ENCODE measurements at places on chromosomes 11 and 22.

DNA sequence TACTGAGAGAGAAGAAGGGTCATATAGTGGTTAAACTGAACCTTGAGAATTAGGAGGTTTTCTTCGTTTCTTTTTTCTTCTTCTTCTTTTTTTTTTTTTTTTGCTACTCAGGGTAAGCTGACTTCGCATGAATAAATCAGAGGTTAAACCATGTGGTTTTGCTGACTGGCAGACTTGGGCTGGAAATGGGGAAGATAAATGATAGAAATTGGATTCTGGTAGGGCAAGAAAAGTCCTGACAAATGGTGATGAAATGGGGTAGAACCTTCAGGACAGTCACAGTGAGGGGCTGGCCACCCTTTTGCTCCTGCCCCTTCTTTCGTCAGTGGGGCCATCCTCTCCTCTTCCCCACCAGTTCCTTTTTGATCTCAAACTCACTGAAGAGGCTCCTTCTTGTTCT lies 1.6 kb upstream of the SWAP70 start:
- DNase-seq: no peak

- DNase-seq: no peak
Measured at GRCh38 chr11:11415901-11416300, 62.9 kb upstream of the CSNK2A3 start.

DNA sequence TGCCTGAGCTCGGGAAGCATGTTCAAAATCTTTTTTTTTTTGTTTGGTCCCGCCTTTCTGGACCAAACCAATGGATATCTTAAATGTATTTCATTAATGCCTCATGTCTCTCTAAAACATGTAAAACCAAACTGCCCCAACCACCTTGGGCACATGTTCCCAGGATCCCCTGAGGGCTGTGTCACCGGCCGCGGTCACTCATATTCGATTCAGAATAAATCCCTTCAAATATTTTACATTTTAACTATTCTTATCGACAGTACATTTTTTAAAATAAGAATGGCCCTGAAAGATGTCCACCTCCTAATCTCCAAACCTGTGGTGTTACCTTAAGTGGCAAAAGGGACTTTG lies 2.1 kb downstream of the RNH1 start:
- DNase-seq: no peak

- no peak for DNase-seq
Measured at GRCh38 chr11:118605116-118605867, 2.1 kb upstream of the PHLDB1 start.

DNA sequence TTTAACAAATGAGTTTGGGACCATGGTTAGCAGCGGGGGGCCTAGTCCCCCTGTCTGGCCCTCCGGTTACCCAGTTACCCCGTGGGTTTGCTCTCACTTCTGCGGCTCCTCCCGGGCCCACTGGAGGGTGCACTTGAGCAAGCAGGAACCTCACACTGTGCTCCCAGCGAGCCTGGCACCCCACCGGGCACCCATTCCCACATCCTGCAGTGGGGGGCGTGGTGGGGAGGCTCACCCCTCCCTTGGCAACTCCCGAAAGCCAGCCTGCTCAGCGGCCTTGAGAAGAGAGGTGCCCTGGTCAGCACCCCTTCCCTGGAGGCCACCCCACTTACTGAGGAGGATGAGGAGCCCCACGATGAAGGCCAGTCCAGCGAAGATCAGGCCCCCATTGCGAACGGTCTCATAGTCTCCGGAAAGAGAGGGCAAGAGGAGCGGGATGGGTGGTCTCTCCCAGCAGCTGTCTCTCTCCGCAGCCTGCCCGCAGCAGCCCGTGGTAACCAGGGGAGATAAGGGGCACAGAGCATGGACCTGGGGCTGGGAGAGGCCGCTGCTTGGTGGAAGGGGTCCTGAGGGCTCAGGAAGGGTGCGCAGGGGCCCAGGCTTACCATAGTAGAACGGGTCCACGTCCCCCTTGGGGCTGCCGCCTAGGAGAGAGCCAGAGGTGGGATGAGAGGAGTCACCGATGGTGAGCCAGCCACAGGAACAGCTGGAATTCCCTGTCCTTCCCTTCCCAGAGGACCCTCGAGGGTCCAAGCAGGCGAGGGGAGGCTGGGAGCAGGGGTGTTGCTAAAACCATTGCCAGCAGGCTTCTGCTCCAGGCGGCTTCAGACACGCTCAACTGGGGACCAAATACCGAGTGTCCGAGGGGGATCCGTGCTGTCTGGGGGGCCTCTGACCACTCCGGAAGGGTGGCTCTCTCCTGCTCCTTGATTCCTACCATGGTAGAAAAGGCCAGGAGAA lies 2.2 kb downstream of the FXYD2 start:
- DNase-seq: peak; percentile 58

- peak; percentile 93 for DNase-seq
Measured at GRCh38 chr11:613369-613968, 2.3 kb downstream of the IRF7 start.

GRCh38 chr11:123428116-123428715 lies 1.9 kb upstream of the GRAMD1B start:
- DNase-seq: no peak

- no peak for DNase-seq
Measured at GRCh38 chr11:67006029-67006884, 16.7 kb upstream of the SYT12 start.

- no peak for DNase-seq
Measured at GRCh38 chr11:114148013-114148382, 88.5 kb downstream of the ZBTB16 start.

- DNase-seq: peak; percentile 75
Measured at GRCh38 chr11:61679893-61680621, at the start of gene DAGLA. Gene DAGLA (plus strand): TSS chr11:61680391. CDS start chr11:61720156, 39,765 bp downstream.

DNA sequence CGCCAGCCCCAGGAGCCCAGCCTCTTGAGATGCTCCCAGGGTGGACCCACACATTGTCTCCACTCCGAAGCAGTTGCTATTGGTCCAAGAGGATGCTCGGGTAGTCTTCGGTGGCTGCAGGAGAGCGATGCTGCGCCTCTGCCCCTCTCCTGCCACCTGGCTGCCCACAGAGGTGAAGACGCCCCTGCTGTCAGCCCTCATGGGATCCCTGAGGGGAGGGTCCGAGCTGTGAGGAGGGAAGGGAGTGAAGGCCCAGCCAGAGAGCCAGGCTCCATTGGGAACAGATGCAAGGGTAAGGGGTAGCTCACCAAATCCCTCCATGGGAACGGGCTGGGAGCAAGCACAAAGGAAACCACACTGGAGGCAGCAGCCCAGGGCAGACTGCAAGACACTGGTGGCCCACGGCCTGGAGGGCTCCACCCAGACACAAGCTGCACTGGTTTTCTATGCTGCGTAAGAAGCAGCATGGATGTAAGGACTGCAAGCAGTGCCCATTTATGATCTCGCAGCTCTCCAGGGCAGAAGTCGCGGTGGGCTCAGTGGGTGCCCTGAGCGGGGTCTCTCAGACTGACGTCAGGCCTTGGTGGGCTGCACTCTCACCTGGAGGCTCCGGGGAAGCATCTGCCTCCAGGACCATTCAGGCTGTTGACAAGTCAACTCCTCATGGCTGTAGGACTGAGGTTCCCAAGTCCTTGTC lies 15.7 kb downstream of the TSPAN32 start:
- no peak for DNase-seq

DNA sequence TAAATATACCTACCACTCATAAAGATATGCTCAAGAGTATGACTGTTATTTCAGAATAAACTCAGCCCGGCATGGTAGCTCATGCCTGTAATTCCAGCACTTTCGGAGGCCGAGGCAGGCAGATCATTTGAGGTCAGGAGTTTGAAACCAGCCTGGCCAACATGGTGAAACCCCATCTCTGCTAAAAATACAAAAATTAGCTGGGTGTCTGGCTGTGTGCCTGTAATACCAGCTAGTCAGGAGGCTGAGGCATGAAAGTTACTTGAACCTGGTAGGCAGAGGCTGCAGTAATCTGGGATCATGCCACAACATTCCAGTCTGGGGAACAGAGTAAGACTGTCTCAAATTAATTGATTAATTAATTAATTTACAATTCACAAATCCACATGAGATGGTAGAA lies 208.2 kb upstream of the PDGFD start:
- no peak for DNase-seq

- DNase-seq: no peak
Measured at GRCh38 chr22:20956258-20957101, 10.6 kb upstream of the AIFM3 start.

DNA sequence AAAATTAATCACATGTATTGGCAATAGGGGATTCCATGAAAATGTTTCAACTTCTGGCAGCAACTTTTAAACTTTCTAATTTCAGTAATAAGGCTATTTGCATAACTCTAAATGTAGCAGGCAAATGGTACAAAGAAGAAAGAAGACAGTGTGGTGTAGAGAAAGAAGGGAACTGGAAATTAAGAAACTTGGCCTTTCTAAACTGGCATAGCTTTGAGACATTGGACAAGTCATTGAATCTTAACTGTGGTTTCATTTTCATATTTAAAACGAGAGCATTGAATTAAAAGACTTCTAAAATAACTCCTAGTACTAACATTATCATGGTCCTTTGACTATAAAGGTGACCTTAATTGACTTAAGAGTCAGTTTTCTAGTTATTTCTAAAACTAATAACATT lies 125.0 kb downstream of the UVRAG start:
- DNase-seq: no peak

DNA sequence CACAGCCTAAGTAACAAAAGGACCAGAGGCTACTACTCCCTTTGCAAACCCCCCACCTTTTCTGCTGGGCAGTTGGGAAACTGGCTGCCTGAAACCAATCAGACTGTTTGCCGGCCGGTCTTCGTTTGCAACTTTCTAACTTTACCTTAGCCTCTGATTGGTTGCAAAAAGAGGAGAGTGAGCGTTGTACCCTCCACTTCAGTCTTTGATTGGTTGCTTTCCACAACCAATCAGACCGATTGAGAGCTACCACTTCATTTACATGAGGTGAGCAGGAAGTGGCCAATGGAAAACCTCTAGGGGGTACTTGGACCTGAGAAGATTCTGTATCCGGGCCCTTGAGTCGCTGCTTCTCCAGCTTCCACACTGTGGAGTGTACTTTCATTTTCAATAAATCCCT lies 18.8 kb upstream of the CLNS1A start:
- no peak for DNase-seq

- no peak for DNase-seq
Measured at GRCh38 chr11:79333355-79333754, 107.5 kb downstream of the TENM4 start.

DNA sequence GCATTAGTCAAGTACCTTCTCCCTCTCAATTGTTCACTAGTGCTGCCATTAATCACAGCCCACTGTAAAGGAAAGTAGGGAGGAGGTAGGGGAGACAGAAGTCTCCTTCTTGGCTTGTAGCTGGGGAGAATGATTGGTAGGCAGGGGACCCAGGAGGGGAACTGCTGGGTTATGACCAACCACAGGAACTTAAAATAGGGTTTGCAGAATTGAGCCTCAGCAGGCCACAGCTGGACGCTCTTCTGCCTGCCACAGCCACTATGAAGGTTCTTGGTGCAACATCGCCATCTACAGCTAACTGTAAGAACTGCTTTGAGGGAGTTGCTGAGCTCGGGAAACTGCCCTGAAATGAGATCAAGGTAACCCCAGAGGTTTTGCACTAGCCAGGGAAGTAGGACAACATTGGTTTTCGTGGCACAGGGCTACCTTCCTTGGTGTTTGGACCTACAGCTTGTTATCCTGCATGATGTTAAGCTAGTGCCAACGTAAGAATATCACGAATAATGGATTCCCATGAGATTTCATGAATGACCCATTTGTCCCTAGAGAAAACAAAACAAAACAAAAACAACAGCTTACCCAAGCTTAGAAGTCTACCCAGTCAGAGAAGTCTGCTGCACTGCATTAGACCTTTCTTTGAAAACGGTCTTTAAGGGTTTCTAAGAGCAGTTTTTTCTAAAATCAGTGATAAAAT lies 787.1 kb upstream of the API5 start:
- DNase-seq: no peak

DNA sequence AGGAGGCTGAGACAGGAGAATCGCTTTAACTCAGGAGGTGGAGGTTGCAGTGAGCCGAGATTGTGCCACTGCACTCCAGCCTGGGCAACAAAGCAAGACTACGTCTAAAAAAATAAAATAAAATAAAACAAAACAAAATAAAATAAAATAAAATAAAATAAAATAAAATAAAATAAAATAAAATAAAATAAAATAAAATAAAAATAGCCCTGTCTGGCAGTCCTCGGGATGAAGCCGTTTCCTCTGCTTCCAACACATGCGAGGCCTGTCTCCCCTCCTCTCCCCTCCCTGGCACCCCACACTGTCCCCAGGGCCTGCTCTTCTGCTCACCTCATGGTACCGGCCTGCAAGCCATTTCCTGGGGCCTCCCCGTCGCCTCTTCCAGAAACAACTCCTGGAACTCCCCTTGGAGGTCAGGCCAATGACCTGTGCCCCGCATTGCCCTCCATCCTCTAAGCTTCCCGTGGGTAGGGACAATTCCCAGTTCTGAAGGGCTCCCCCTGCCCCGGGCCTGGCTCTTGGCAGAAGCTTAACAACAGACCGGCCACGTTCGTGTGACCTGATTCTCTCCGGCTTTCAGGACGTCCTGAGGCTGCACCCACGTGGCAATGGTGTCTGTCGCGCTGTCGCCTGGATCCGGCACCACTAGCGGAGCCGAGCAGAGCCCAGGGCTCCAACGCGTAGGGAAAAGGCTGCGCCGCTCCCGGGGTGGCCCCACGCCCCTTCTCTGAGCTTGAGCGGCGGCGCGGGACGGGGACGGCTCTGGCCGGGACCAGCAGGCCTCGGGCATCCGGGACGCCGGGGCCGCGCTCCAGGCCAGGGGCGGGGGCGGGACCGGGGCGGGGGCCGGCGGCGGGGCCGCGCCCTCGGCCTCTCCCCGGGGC lies 456 bp upstream of the PARVB start:
- DNase-seq: peak; percentile 22

DNA sequence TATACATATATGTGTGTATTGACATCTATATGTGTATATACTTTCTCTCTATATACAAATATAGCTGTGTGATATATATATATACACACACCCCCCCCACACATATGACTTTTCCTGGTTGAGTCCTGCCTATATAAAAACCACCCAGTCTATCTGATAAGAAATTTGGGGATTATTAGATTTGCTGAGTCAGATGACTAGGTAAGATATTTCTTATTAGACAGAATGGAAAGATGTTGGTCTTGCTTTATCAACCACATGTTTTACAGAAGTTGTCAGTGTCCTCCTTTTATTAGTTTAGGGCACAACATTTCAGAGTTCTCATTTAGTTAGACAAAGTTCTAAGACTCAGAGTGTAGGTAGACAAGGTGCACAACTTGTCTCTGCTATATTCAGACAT lies 953.3 kb downstream of the METTL15 start:
- DNase-seq: no peak

GRCh38 chr22:21942407-21943343 lies 10.0 kb downstream of the PPM1F start:
- peak; percentile 6 for DNase-seq

DNA sequence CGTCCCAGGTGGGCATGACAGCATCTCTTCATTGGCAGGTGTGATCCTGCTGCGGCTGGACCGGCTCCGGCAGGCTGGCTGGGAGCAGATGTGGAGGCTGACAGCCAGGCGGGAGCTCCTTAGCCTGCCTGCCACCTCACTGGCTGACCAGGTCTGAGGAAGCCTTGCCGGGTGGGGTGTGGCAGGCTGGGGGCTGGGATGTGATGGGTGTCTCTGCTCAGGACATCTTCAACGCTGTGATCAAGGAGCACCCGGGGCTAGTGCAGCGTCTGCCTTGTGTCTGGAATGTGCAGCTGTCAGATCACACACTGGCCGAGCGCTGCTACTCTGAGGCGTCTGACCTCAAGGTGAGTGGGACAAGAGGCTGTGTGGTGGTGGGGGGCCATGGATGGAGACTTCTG lies 3.5 kb downstream of the LARGE2 start:
- DNase-seq: no peak

Data from activated CD4-positive, alpha-beta T cell treated with anti-CD3 and anti-CD28 coated beads for 4 hours (primary cell).